ENCODE measurements at places on chromosomes 3 and 15. TPM values are rescaled to one million over a fixed set of nuclear protein-coding genes. Genes with fewer than 3 reads are reported as not detected.

The GMNC gene
- polyA plus RNA-seq = not detected

The NDN gene
- 19.3 TPM for polyA plus RNA-seq

The SPINK8 gene
- not detected for polyA plus RNA-seq

The TCF12 gene
- polyA plus RNA-seq = 7.6 TPM

The CHRM5 gene
- 0.15 TPM for polyA plus RNA-seq

The SHF gene
- 5.7 TPM for polyA plus RNA-seq

The DUOX2 gene
- polyA plus RNA-seq = 1.7 TPM

The C3orf85 gene
- not detected for polyA plus RNA-seq

The ADCY5 gene
- polyA plus RNA-seq = 1.6 TPM

The MEGF11 gene
- polyA plus RNA-seq = not detected

The FGD5 gene
- polyA plus RNA-seq = 9.3 TPM

The NMNAT3 gene
- 8.1 TPM for polyA plus RNA-seq

The CD200R1 gene
- polyA plus RNA-seq = 0.34 TPM

The SLC51B gene
- 3.1 TPM for polyA plus RNA-seq

The LRRC2 gene
- polyA plus RNA-seq = 0.32 TPM

The PCOLCE2 gene
- polyA plus RNA-seq = 5.3 TPM

The GREM1 gene
- polyA plus RNA-seq = 0.08 TPM

The ROPN1 gene
- not detected for polyA plus RNA-seq

The CTXN2 gene
- polyA plus RNA-seq = 0.08 TPM

The GP5 gene
- not detected for polyA plus RNA-seq

The TNFSF10 gene
- polyA plus RNA-seq = 31.5 TPM

The TMEM212 gene
- polyA plus RNA-seq = not detected

The SLC9C1 gene
- not detected for polyA plus RNA-seq

The KLF15 gene
- 8.3 TPM for polyA plus RNA-seq

The ZDHHC3 gene
- polyA plus RNA-seq = 34.7 TPM

The B3GALNT1 gene
- polyA plus RNA-seq = 3.7 TPM

The CAMKV gene
- 0.27 TPM for polyA plus RNA-seq

The OR5K2 gene
- not detected for polyA plus RNA-seq

The ACOX2 gene
- polyA plus RNA-seq = 65.5 TPM

The GABRR3 gene
- not detected for polyA plus RNA-seq

The UPK1B gene
- not detected for polyA plus RNA-seq

The TYRO3 gene
- 19.0 TPM for polyA plus RNA-seq

The ROBO2 gene
- 3.8 TPM for polyA plus RNA-seq

The DPPA2 gene
- polyA plus RNA-seq = not detected

The SLC9A9 gene
- 6.2 TPM for polyA plus RNA-seq

The SLITRK3 gene
- polyA plus RNA-seq = 0.03 TPM

The PLA2G4F gene
- polyA plus RNA-seq = not detected

The STRA6 gene
- polyA plus RNA-seq = 1.2 TPM

Measured in adrenal gland (tissue), 19 donors.